Adrenal gland (tissue), 19 donors: ENCODE measurements at places on chromosomes 7 and 10. TPM values are rescaled to one million over a fixed set of nuclear protein-coding genes. Genes with fewer than 3 reads are reported as not detected.

ANXA8L1 gene
- 1.2 TPM for total RNA-seq

DNA sequence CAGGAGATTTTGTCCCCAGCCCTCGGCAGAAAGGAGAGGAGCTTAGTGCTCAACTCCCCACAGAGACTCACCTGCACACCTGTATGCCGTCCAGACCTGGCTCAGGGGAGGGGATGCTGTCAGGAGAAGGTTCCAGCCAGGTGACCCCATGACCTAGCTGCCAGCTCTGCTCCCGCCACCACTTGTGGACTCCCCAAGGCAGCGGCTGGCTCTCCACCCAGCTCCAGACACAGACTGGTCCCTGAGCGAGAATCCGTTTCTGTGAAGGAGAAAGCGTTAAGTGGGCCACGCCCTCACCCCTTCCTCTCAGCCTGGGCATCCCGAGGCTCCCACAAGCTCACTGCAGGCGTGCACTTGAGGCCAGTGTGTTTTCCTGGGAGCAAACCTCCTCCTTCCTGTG, 76.4 kb downstream of the RGS10 start:
- no peak overlapping the region for H3K4me3 ChIP-seq
- no peak for DNase-seq
- no peaks in the 10 kb centered on the region for H3K4me1 ChIP-seq
- no peaks in the 10 kb centered on the region for H3K27me3 ChIP-seq

JAKMIP3 gene
- 0.77 TPM for total RNA-seq

GRCh38 chr10:101066146-101066895, 4.5 kb downstream of the KAZALD1 start:
- H3K4me3 ChIP-seq: peak overlapping the region; percentile 22
- no peaks in the 10 kb centered on the region for H3K36me3 ChIP-seq
- H3K27ac ChIP-seq: no peak overlapping the region
- H3K27me3 ChIP-seq: peaks cover 16% of the 10 kb centered on the region

- H3K4me1 ChIP-seq: no peaks in the 10 kb centered on the region
- no peaks in the 10 kb centered on the region for H3K27me3 ChIP-seq
- no peak overlapping the region for H3K4me3 ChIP-seq
- DNase-seq: peak; percentile 4
- no peaks in the 10 kb centered on the region for H3K36me3 ChIP-seq
Measured at GRCh38 chr10:128016423-128017060, 109.6 kb downstream of the PTPRE start.

GRCh38 chr7:139950881-139951525, 111.7 kb downstream of the PARP12 start:
- no peaks in the 10 kb centered on the region for H3K4me1 ChIP-seq
- DNase-seq: no peak
- no peak overlapping the region for H3K27ac ChIP-seq
- no peaks in the 10 kb centered on the region for H3K36me3 ChIP-seq
- H3K27me3 ChIP-seq: no peaks in the 10 kb centered on the region

DNA sequence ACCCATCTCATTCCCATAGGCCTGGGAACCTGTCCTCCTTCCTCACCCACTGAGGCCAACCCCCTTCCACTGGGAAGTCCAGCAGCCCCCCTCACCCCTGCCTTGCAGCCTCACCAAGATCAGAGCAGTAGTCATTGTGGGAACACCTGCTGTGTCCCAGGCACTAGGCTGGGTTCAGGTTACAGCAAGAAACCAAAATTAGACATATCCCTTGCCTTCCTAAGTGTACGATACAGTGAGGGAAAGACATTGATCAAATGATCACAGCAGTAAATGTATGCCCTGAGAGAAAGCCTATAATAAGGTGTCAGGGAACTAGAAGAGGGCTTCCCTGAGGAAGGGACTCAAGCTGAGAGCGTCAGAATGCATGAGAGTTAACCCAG, 17.0 kb upstream of the C10orf105 start:
- H3K27ac ChIP-seq: peak overlapping the region; percentile 34
- H3K36me3 ChIP-seq: no peaks in the 10 kb centered on the region
- H3K4me1 ChIP-seq: peaks cover 15% of the 10 kb centered on the region
- H3K27me3 ChIP-seq: no peaks in the 10 kb centered on the region
- no peak for DNase-seq

BRI3 gene
- 285 TPM for total RNA-seq

DNA sequence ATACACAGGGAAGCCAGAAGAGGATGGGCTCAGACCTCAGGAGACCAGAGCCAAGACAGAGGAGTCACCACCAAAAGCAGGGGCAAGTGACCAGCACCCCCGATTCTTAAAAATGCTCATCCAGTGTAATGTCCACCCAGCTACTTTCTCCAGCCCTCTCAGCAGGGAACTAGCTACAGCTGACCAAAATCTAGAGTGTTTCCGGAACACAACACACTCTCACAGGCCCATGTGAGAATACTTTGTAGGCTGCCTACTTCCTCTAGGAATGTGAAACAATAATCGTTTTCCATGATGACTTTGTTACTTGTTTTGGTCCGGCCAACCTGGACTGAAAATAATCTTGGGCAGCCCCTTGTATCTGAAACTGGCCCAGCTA, 14.5 kb downstream of the PSAP start:
- peaks cover 91% of the 10 kb centered on the region for H3K4me1 ChIP-seq
- H3K36me3 ChIP-seq: peaks cover 23% of the 10 kb centered on the region
- H3K27me3 ChIP-seq: no peaks in the 10 kb centered on the region

SLC16A9 gene
- total RNA-seq: 382 TPM

DNA sequence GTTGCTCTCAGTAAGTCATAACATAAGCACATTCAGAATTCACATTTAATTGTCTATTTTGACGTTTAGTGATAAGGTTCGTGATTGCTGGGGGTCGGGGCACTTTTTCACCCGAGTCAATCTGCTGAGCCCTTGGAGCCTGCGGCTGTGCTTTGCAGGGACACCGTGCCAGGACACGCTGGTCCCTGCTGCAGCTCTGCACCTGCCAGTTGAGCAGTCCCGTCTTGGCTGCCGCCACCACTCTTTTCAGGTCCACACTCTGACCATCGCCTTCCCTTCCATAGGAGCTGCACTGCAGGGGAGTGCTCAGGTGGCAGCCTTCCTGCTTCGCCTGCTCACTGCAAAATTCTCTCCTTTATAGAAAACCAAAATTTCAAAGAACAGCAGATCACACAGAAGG, 36.4 kb downstream of the CUL1 start:
- no peaks in the 10 kb centered on the region for H3K4me1 ChIP-seq
- no peaks in the 10 kb centered on the region for H3K36me3 ChIP-seq
- no peak overlapping the region for H3K4me3 ChIP-seq
- H3K27me3 ChIP-seq: no peaks in the 10 kb centered on the region

IRF5 gene
- 15.3 TPM for total RNA-seq

LIPJ gene
- total RNA-seq: 0.07 TPM

GRCh38 chr10:13815756-13816155, 229.0 kb downstream of the PRPF18 start:
- no peaks in the 10 kb centered on the region for H3K27me3 ChIP-seq
- H3K4me1 ChIP-seq: peaks cover 7% of the 10 kb centered on the region
- no peak overlapping the region for H3K4me3 ChIP-seq
- H3K36me3 ChIP-seq: no peaks in the 10 kb centered on the region
- H3K27ac ChIP-seq: no peak overlapping the region

GRCh38 chr7:33425395-33425794, 296.0 kb downstream of the BBS9 start:
- H3K27ac ChIP-seq: no peak overlapping the region
- no peaks in the 10 kb centered on the region for H3K36me3 ChIP-seq
- H3K4me1 ChIP-seq: no peaks in the 10 kb centered on the region
- DNase-seq: no peak
- no peak overlapping the region for H3K4me3 ChIP-seq

DNA sequence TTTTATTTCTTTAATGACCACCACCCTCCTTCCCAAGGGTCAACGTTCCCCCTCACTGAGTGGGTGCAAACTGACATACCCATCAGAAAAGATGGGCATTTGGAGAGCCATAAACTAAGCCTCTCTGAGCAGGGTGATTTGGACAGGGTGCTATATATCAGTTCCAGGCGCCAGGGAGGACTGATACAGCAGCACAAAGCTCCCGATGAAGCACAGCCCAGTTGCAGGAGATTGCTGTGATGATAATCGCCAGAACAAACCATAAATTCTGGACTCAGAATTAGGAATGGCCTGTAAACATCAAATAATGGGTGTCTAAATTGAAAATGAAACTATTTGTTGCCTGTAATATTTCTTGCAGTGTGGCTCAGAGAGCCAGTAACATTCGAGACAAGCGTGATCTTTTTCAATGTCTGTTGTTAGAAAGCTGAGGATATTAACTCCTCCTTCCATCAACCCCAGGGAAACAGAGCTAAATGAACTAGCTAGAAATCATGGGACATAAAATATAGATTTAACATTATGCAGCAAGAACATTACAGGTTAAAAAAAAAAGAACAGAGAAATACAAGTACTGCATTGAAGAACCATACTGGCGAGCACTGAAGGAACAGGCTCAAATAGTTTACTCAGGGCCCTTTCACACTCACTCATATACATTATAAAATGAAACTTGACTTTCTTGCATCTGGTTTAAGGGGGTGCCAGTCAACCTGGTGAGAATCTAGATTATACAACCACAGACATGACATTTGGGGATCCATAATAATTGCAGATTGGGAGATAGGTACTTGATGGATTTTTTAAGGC, 137.5 kb upstream of the LRRTM3 start:
- no peaks in the 10 kb centered on the region for H3K4me1 ChIP-seq
- no peak for DNase-seq
- no peak overlapping the region for H3K27ac ChIP-seq
- no peak overlapping the region for H3K4me3 ChIP-seq

DNA sequence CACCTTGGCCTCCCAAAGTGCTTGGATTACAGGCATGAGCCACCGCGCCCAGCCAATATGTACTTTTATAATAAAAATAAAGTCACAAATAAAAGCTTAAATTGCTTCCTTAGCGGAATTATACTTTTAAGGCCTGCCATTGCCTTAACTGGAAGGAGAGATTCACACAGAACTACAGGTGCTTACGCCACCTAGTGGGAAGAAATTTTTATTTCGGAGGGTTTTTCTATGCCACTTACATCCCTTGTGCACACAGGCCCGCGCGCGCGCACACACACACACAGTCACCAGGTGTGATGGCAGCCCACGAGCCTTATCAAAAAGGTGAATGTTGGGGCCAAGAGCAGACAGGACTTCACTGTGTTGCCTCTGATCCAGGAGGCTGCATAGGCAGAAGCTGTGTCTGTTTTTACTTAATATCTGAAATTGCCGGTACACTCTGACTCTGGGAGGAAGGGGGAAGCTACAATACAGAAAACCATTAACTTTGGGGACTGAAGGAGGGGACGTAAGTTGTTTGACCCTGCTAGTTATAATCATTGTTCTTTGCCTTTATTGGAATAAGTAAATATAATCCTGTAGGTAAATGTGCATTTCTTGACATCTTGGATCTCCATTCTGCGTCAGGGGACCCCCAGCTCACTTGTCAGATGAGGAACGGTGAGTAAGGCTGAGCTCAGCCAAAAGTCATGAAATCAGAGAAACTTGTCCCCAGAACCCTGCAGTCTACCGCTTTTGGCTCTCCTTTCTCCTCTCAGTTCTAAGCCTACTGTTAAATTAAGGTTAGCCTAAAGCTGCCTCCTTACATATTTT, 87.1 kb downstream of the SLC16A9 start:
- H3K36me3 ChIP-seq: no peaks in the 10 kb centered on the region
- H3K4me3 ChIP-seq: no peak overlapping the region
- H3K27me3 ChIP-seq: no peaks in the 10 kb centered on the region
- peak; percentile 40 for DNase-seq

DNA sequence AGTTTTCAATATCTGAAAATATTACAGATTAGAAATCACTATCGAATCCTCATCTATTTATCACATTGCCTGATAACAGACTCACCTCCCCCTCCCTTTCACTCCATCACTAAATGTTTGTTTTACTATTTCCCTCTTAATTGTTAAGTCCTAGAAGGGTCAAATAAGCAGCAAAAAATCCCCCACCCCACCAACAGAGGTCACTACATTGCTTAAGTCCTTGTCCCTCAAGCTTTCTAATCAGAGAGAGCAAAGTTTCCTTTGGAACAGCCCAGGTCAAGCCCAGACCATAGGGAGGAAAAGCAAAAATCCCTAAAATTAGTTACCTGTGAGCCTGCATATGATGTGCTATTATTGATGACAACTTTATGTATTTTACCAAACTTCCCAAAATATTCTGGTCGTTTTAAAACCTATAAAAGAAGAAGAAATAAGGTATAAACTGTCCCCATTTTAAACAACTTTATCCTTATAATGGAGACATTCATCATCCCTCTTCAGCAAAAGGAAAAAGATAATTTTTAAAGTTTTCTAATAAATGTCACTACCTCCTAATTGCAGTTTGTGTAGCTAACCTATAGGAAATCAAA, 95.0 kb downstream of the CNOT4 start:
- peak; percentile 25 for DNase-seq
- H3K27ac ChIP-seq: no peak overlapping the region
- H3K4me1 ChIP-seq: peaks cover 3% of the 10 kb centered on the region
- no peak overlapping the region for H3K4me3 ChIP-seq
- H3K27me3 ChIP-seq: no peaks in the 10 kb centered on the region
- no peaks in the 10 kb centered on the region for H3K36me3 ChIP-seq

RBM20 gene
- total RNA-seq: 0.14 TPM

DNA sequence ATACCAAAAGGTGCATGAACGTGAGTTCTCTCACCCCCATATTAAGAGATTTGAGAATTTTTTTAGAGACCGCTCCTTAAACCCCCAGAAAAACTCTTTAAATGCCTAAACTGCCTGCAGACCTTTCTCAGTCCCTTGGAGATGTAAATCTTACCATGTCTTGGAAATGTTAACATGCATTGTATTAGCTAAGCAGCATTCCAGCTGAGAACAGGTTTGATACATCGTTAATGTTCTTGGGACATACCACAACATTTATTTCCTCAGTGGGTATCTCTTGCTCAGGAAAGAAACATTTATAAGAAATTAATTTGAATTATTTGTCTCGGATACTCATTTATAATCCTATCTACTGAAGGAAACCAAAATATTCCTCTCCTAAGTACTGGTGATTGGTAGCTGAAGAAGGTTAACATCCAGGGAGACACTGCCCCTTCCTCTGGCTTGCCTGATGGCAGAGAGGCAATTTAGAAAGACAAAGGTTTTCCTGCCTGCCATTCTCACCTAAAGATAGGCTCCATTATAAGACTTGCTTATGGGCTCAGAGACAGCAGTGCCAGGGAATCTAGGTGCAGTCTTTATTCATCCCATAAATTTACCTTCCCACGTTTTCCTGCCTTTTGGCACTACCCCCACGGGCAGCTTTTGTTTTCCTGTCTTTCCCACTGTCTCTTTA, 141.2 kb downstream of the COBL start:
- H3K4me3 ChIP-seq: no peak overlapping the region
- no peak overlapping the region for H3K27ac ChIP-seq
- no peaks in the 10 kb centered on the region for H3K4me1 ChIP-seq
- no peaks in the 10 kb centered on the region for H3K27me3 ChIP-seq
- H3K36me3 ChIP-seq: no peaks in the 10 kb centered on the region

GRCh38 chr10:91006001-91006751, 85.3 kb upstream of the ANKRD1 start:
- DNase-seq: peak; percentile 83
- H3K27ac ChIP-seq: no peak overlapping the region
- H3K4me1 ChIP-seq: peaks cover 6% of the 10 kb centered on the region
- H3K27me3 ChIP-seq: no peaks in the 10 kb centered on the region
- no peak overlapping the region for H3K4me3 ChIP-seq
- no peaks in the 10 kb centered on the region for H3K36me3 ChIP-seq
